ENCODE measurements at places on chromosomes 4 and X.

- DNase-seq: no peak
These were observed 48.7 kb downstream of the HTT start for GRCh38 chr4:3123181-3123671.

- no peak for DNase-seq
These were observed 3.7 kb downstream of the PPEF2 start for GRCh38 chr4:75898536-75898935.

- DNase-seq: no peak
These were observed 54.3 kb downstream of the NRK start for GRCh38 chrX:105876658-105877057.

DNA sequence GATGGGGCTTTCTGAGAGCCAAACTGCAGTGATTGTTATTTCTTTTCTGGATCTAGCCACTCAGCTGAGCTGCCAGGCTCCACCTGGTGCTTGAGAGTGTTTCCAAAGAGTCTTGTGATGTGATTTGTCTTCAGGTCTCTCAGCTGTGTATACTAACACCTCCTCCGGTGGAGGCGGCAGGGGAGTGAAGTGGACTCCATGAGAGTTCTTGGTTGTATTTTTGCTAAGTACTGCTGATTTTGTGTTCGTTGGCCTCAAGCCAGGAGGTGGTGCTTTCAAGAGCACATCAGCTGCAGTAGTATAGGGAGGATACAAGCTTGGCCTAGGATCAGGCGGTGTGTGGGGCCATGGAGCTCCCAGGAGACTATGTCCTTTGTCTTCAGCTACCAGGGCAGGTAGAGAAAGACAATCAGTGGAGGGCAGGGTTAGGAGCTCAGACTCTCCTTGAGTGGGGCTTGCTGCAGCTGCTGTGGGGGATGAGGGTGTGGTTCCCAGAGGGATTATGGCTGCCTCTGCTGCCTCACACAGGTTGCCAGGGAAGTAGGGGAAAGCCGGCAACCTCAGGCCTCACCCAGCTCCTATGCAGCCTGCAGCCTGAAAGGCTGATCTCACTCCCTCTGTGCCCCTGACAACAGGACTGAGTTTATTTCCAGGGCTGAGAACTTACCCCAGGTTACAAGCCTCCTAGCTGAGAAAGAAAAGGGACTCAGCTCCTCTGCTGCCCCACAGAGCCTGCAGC lies 62.4 kb downstream of the NPFFR2 start:
- no peak for DNase-seq

GRCh38 chr4:96228463-96228862 lies 388.6 kb downstream of the PDHA2 start:
- DNase-seq: no peak

DNA sequence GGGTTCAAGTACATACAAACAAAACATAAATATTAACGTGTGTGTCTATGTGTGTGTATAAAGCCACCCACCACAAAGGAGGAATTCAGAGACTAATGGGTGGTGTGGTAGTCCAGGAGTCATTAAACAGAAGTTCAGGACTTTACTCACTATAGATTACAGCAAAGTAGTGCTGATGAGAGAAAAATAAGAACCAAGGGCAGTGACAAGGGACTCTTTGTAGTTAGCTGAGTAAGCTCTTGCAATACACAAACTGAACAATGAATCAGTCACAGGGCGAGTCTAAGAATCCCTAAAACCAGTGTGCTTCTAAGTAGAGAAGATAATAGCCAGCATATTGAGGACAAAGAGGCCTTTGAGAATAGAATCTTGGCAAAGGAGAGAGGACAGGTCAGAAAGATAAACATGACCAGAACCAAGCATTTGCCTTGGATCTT lies 232.4 kb downstream of the PPP3CA start:
- DNase-seq: peak; percentile 60

Measured in suppressor macrophage treated with lipopolysaccharide for 1 hour (primary cell).